ENCODE measurements at places on chromosomes 12 and 14. TPM values are rescaled to one million over a fixed set of nuclear protein-coding genes. Genes with fewer than 3 reads are reported as not detected.

GLI1 gene
- 0.69 TPM for total RNA-seq

SERPINA3 gene
- total RNA-seq, result 64.9 TPM

MGST1 gene
- total RNA-seq, result 4.2 TPM

DNA sequence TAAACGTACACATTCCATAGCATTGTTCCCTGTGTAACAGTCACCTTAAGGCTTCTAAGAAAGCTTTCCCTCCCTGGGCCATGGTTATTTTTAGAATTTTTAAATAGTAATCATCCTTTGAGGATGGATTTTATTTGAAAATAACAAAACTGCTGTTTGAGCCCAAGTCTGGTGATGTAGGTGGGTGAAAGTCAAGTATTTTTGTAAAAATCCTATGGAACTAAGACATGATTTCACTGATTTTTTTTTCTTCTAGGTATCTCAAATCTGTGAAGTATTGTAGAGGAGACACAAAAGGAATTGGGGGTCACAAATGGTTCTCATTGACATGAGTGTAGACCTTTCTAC, 1.4 kb downstream of the ISCU start:
- DNase-seq, result no peak
- H3K27ac ChIP-seq, result peak overlapping the region; percentile 10
- H3K36me3 ChIP-seq, result no peaks in the 10 kb centered on the region

GRCh38 chr12:101889211-101889752, 11.9 kb downstream of the DRAM1 start:
- H3K4me1 ChIP-seq, result no peaks in the 10 kb centered on the region
- DNase-seq, result no peak
- H3K36me3 ChIP-seq, result no peaks in the 10 kb centered on the region

DNA sequence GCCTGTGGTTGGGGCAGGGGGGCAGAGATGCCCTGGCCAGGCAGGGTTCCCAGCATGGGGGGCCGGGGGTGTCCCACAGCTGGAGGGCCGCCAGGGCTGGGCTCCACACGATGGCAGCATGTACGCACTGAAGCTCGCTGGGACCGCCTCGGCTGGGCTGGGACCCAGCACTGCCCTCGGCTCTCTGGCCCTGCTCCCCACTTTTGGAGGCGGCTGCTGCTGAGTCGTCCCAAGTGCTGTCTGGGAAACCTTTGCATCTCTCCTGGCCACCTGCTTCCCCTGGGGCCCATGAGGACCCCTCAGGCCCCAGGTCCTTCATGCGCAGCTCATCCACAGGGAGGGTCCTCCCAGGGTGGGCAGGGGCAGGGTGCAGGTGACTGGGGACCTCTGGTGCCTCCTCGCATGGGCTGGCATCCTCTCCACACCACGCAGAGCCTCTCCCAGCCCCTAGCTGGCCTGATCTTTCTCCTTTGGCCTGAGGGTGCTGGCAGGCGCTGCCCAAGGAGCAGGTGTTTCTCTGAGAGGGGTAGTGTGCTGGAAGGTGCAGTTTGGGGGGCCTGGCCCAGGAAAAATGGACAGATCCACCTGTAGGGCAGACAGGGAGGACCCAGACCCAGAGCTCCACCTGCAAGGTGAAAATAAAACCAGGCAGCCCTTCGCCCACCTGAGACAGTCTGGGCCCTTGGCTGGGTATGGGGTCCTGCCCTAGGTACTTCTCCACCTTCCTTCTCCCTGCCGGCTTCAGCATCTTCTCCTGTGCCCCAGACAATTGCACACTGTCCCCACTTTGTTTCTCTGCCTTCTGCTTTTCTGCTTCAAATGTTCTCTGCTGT, 46.9 kb downstream of the DLK1 start:
- H3K4me1 ChIP-seq, result peaks cover 2% of the 10 kb centered on the region
- H3K4me3 ChIP-seq, result no peak overlapping the region
- no peak overlapping the region for H3K27ac ChIP-seq
- H3K27me3 ChIP-seq, result no peaks in the 10 kb centered on the region
- H3K36me3 ChIP-seq, result no peaks in the 10 kb centered on the region

DNA sequence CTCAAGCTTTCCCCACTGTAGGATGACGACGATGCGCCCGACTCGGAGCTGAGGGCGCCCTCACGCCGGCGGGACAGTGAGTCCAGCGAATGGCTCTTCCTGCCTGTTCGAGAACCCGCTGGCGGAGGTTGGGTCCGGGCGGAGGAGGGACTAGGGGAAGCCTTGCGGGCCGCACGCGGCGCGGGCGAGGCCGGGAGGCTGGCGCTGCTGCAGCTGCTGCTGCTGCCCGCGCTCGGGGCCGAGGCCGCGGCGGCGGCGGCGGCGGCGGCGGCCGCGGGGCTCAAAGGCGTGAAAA, 1.9 kb downstream of the CCDC177 start:
- H3K27me3 ChIP-seq, result peaks cover 3% of the 10 kb centered on the region
- no peak for DNase-seq
- no peak overlapping the region for H3K4me3 ChIP-seq
- no peaks in the 10 kb centered on the region for H3K36me3 ChIP-seq

DNA sequence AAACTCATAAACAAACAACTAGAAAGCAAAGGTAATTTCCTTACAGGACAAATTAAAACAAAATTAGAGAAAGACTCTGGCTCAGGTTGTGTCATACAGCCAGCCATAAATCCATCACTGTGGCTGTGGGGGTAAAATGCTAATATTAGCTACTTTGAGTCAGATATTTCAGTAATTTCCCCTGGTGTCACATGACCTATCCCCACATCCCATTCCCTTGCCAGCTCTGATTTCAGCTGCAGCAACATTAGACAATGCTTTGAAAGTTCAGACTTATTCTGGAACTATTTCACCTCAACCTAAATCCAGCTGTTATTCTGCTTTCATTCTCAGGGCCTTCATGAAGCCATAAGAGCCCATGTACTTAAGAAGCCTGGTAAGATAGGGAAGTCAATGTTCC, 55.3 kb downstream of the RPL10L start:
- H3K4me1 ChIP-seq, result no peaks in the 10 kb centered on the region
- no peaks in the 10 kb centered on the region for H3K27me3 ChIP-seq
- no peak for DNase-seq
- H3K27ac ChIP-seq, result no peak overlapping the region

DNA sequence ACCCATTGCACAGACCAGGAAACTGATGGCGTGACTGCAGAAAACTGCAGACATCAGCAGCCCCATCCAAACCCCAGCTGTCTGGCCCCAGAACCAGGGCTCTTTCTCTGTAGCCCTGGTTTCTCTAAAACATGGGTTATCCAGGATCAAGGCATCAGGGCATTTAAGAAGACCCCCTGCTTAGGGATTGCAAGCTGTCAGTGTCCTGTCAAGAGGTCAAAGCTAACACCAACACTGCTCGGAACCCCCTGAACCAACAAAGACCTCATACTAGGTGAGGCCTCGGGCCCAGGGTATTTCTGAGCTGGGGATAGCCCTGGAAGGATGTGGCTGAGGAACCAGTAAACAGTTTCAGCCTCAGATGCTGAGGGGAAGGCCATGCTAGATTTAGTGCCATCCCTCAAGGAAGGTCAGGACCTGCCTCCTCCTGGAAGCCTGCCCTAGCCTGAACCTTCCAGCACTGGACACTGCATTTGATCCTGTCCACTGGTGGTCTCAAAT, 39.2 kb downstream of the BCL11B start:
- H3K27ac ChIP-seq, result no peak overlapping the region
- DNase-seq, result no peak
- no peaks in the 10 kb centered on the region for H3K36me3 ChIP-seq
- no peak overlapping the region for H3K4me3 ChIP-seq

- H3K36me3 ChIP-seq, result no peaks in the 10 kb centered on the region
- peaks cover 4% of the 10 kb centered on the region for H3K4me1 ChIP-seq
- H3K4me3 ChIP-seq, result no peak overlapping the region
- no peak for DNase-seq
- no peak overlapping the region for H3K27ac ChIP-seq
Observed at GRCh38 chr12:112908548-112908947, 1.8 kb downstream of the OAS1 start.

DNA sequence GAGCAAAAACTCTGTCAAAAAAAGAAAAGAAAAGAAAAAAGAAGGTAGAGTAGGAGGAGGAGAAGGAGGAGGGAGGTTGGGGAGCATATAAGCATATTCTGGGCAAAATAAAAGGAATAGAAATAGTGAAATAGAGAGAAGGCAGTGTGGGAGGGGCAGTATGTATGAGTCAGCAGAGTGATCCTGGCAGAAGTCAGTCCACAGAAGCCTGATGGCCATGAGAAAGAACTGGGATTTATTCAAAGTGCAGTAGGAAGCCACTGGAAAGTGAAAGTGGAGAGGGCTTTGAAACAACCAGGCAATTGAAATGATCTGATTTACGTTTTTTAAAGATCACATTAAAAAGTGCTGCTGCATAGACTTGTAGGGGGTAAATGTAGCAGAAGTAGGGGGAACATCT, 368.6 kb upstream of the USP15 start:
- no peaks in the 10 kb centered on the region for H3K4me1 ChIP-seq
- no peak overlapping the region for H3K4me3 ChIP-seq
- H3K36me3 ChIP-seq, result no peaks in the 10 kb centered on the region
- H3K27ac ChIP-seq, result no peak overlapping the region
- H3K27me3 ChIP-seq, result no peaks in the 10 kb centered on the region
- no peak for DNase-seq

DNA sequence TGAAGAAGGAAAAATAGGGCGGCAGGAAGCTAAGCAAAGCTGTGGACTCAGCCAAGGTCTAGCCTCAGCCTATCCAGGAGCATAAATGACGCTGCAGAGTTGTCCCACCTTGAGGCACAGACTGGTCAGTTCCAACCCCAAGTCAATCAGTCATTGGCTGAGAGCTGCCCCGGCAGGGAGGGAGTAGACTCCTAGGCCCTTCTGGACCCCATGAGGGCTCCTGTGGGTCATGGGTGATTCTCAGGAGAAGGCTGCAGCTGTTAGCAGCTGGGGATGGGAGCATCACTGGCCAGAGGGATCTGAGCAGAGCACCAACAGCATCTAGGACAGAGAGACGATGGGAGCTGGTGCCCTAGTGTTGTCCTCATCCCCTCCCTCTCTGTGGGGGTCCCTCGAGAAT, 51.8 kb upstream of the ESRRB start:
- no peaks in the 10 kb centered on the region for H3K27me3 ChIP-seq
- H3K36me3 ChIP-seq, result no peaks in the 10 kb centered on the region
- no peak overlapping the region for H3K4me3 ChIP-seq
- no peak for DNase-seq

DNA sequence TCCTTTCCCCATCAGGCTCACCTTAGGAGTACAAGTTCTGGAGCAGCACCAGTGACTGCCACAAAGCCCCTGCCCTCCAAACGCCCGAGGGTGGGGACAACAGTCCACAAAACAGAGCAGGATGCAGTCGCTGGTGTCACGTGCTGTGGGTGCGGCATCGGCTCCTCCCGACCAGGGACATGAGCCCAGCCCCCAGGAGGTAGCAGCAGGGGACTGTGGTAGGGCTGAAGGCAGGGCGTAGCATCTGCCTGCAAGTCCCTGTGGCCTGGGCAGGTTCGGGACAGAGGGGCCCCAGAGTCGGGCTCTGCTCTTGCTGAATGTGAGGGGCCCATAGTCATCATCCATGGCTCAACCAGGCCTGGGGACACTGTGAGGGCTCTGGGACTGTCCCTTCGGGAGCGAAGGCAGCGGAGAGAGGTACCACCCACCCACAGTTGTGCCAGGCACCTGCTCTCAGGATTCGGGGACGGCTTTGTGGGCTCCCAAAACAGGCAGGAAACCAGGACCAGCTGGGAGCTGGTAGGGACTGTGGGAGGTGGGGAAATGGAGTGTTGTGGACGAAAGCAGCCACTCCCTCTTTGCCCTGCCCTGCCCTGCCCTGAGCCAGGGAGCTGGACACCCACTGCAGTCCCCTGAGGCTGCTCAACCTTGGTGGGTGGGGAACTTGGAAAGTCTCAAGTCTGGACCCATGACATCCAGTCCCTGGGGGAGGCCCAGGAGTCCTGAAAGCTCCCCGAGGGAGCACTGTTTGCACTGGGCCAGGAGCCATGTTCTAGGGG, 30.7 kb downstream of the FBRSL1 start:
- no peak overlapping the region for H3K4me3 ChIP-seq
- DNase-seq, result no peak
- H3K27me3 ChIP-seq, result no peaks in the 10 kb centered on the region
- H3K4me1 ChIP-seq, result no peaks in the 10 kb centered on the region
- H3K36me3 ChIP-seq, result no peaks in the 10 kb centered on the region

DNA sequence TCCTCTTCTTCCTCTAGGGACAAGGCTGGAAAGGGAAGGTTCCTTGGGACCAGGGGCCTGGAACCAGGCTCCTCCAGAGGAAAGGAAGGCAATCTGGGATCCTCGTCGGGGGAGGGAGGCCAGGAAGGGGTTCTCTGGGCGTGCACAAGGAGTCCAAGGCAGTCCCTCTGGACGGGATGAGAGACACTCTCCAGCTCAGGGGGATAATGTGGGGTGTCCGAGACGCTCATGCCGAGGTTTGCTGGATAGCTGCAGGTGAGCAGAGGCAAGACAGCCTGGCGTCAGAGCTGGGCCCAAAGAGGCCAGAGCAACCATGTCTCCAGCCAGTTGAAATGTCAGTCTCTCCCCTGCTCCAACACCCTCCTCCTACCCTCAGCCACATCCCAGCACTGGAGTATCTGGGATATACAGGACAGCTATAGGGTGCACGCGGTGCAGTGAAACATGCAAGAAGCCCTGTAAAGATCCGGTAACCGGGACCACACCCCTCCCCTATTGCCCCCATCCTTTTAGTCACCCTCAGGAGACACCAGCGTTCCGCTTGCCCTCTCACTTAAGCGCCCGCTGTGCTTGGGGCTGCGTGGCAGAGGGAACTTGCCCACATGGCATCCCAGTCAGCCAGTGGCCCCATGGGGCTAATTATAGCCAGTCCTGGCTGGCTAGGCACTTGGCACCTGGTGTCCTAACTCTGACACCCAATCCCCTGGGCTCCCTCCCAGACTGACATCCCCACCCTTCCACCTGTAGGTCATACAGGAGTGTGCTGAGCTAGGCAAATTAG, at the start of gene KLHL33:
Gene KLHL33 (minus strand): TSS at position 585 of the 781 bp plus-strand sequence. CDS start 355 bp downstream, at position 230.
- peak within 1 kb of the TSS; percentile 66 for H3K27ac ChIP-seq
- no peak for DNase-seq
- H3K4me1 ChIP-seq, result peaks cover 2% of the 10 kb centered on the region
- H3K4me3 ChIP-seq, result peak within 1 kb of the TSS; percentile 30
- no peaks in the 10 kb centered on the region for H3K27me3 ChIP-seq

GRCh38 chr14:92538412-92538985, 24.9 kb downstream of the RIN3 start:
- DNase-seq, result no peak
- H3K27ac ChIP-seq, result no peak overlapping the region
- no peaks in the 10 kb centered on the region for H3K27me3 ChIP-seq
- H3K4me3 ChIP-seq, result no peak overlapping the region

- no peak overlapping the region for H3K4me3 ChIP-seq
- peak; percentile 50 for DNase-seq
- peaks cover 14% of the 10 kb centered on the region for H3K4me1 ChIP-seq
- no peaks in the 10 kb centered on the region for H3K27me3 ChIP-seq
- no peak overlapping the region for H3K27ac ChIP-seq
Observed at GRCh38 chr14:69643430-69644200, 32.2 kb downstream of the SUSD6 start.
